Naive thymus-derived CD4-positive, alpha-beta T cell (primary cell): ENCODE measurements at places on chromosomes 1 and 21. TPM values are rescaled to one million over a fixed set of nuclear protein-coding genes. Genes with fewer than 3 reads are reported as not detected.

- no peak for DNase-seq
Measured at GRCh38 chr1:48016515-48016914, 19.3 kb upstream of the TRABD2B start.

ZSWIM5 gene
- 3.6 TPM for total RNA-seq

MMP23B gene
- 4.2 TPM for total RNA-seq

- no peak for DNase-seq
Measured at GRCh38 chr1:18015719-18016118, 91.9 kb upstream of the IGSF21 start.

DNA sequence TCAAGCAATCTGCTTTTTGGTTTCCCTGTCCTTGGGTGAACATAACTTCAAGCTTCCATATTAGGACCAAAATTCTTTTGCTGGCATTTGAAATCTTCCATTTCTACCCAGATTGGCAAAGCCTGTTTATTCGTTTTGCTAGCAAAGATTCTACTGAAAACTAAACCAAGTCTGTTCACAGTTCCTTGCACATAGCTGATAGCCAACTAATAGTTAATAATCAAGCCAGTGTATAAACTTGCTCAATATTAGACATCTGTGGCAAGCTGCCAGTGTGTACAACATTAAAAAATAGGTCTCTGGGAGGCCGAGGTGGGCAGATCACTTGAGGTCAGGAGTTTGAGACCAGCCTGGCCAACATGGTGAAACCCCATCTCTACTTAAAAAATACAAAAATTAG lies 6.3 kb downstream of the APP start:
- no peak for DNase-seq

DNA sequence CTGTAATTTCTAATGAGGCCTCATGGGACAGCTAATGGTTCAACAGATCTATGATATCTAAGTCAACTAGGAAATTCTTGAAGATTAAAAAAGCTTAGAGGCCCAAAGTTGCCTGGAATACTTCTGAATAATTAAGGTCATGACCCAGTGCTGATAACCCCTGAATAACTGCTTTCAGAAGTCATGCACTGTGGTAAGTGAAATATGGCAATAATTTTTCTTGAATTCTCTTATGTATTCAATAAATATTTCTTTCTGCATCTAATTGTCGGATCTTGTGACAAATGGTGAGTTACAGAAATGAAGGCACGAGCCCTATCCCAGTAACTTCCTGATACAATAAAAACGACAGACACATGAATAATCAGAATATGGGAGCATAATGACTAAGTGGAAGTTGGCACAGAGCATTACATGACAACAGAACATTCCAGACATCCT lies 219.3 kb upstream of the GREM2 start:
- DNase-seq, result no peak

FAM72C gene
- not detected for total RNA-seq

- DNase-seq, result no peak
Measured at GRCh38 chr1:8371372-8371991, 53.6 kb downstream of the SLC45A1 start.

CCDC185 gene
- not detected for total RNA-seq

DNA sequence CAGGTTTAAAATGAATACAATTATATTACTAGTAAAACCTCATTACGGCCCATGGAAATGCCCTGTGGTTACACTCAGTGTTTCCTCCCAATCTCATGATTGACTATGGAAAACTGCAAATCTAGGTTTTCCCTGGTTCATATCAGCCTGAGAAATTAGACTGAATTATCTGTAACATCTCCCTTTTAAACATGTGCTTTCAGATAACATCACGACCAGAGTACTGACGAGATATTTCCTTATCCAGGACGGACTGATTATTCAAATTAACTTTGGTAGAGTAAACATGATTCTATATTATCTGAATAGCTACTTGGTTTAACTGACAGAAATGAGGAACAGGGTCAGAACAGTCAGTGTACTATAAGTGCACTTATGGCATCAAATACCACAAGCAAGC lies 82.3 kb downstream of the RGS7 start:
- DNase-seq, result no peak
